ENCODE measurements at places on chromosomes 1 and 21. TPM values are rescaled to one million over a fixed set of nuclear protein-coding genes. Genes with fewer than 3 reads are reported as not detected.

Gene GBP1
- 101 TPM for total RNA-seq

Gene DPM3
- total RNA-seq, result 5.0 TPM

Gene MPL
- 0.06 TPM for total RNA-seq

Gene LCA5L
- 6.0 TPM for total RNA-seq

Gene COL6A2
- 480 TPM for total RNA-seq

Gene VWA1
- 5.7 TPM for total RNA-seq

Gene UBE2U
- total RNA-seq, result not detected

Gene TMEM234
- 8.7 TPM for total RNA-seq

Gene CPT2
- total RNA-seq, result 18.3 TPM

Gene EFNA1
- total RNA-seq, result 24.6 TPM

Gene C1QC
- not detected for total RNA-seq

Gene C2CD4D
- not detected for total RNA-seq

Gene PTPRC
- not detected for total RNA-seq

Gene C1orf105
- total RNA-seq, result not detected

Gene PTPN14
- 16.5 TPM for total RNA-seq

Gene DISP3
- 0.48 TPM for total RNA-seq
